ENCODE measurements at places on chromosomes 4 and X. TPM values are rescaled to one million over a fixed set of nuclear protein-coding genes. Genes with fewer than 3 reads are reported as not detected.
A peak's percentile ranks its signal among the peaks of the same experiment; 100 is the strongest.

DNA sequence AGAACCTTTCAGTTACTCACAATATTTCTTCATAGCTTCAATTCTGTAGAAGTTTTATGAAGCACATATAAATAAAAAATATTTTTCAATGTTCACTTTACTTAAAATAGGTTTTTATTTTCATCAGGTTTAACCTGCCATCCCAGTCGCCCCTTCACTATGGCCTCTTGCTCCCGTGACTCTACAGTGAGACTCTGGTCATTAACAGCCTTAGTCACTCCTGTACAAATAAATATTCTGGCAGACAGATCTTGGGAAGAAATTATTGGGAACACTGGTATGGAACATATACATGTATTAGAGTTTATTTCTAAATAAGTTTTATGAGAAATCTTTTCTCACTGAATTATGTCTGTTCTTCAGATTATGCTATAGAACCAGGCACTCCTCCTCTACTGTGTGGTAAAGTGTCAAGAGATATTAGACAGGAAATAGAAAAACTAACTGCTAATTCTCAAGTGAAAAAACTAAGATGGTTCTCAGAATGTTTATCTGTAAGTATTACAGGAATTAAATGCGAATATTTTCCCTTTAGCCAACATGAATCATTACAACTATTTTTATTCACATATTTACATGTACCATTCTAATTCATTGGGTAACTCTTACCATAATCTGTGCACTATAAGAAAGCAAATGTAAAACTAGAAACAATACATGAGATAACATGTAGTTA is 45.6 kb downstream of the SPATA4 start:
- no peak for DNase-seq

The CD38 gene
- total RNA-seq, result not detected

- peak; percentile 43 for DNase-seq
Measured at GRCh38 chr4:101037249-101037648, 310.1 kb downstream of the PPP3CA start.

The IL2 gene
- not detected for total RNA-seq

The FRMD7 gene
- not detected for total RNA-seq

All from bronchial epithelial cell (primary cell).